ENCODE measurements at places on chromosomes 1 and 21.

DNA sequence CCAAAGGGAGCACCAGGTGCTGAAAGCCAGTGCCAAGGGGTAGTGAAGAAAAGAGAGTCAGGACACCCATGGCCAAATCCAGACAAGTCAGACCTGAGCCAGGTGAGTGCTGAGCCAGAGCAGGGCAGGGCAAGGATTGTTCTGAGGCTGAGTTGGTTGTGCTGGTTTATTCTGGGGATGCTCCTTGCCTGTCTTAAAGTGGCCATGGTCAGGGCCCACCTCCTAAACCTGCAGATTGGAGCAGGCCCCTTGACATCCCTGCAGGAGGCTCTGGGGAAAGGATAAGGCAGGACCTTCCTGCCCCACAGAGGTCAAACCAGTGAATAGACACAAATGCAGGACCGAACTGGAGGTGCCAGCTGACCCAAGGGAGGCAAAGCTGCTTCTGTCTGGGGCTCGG lies 138.4 kb downstream of the HIVEP3 start:
- no peak for DNase-seq

GRCh38 chr1:94883691-94884090 lies 43.2 kb downstream of the CNN3 start:
- no peak for DNase-seq

DNA sequence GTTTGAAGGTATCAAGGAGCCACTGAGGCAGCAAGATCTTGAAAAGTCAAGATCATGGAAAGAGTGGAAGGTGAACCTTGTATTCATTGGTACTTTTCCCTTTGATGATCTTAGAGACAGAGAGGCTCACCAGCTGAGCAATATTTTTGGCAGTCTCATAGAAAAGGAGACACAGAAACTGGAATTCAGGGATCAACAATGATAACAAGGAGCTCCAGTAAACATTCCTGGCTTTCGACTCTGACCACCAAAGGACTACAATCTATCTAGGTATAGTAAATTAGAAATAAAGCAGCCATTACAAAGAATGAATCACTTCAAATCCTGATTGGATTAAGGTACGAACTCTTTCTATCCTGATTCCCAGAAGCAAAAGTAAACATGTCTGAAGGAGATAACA lies 615.4 kb downstream of the KIF26B start:
- no peak for DNase-seq

GRCh38 chr1:35279555-35279904 lies 11.0 kb downstream of the ZMYM4 start:
- no peak for DNase-seq
